T-helper 22 cell (primary cell): ENCODE measurements at places on chromosomes 6 and 20.

DNA sequence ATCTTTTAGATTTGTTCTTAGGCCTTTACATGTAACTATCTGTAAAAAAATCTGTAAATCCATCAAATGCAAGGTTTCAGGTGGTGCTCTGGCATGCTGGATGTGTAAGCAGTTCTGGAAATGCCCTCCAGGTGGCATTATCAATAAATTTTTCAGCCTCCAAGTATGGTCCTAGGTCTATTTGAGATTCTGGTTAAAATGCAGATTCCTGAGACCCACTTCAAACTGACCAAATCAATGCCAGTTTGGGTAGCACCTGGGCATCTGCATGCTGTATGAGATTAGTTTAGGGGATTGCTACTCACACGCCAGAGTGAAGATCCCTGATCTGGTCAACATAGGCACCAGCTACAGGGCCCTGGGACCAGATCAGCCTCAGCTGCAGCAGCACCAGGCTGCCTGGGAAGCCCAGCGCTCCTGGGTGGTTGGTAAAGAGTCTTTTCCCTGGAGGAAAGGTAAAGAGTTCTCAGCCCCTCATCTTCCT, 507.3 kb upstream of the CITED2 start:
- no peak for DNase-seq

DNA sequence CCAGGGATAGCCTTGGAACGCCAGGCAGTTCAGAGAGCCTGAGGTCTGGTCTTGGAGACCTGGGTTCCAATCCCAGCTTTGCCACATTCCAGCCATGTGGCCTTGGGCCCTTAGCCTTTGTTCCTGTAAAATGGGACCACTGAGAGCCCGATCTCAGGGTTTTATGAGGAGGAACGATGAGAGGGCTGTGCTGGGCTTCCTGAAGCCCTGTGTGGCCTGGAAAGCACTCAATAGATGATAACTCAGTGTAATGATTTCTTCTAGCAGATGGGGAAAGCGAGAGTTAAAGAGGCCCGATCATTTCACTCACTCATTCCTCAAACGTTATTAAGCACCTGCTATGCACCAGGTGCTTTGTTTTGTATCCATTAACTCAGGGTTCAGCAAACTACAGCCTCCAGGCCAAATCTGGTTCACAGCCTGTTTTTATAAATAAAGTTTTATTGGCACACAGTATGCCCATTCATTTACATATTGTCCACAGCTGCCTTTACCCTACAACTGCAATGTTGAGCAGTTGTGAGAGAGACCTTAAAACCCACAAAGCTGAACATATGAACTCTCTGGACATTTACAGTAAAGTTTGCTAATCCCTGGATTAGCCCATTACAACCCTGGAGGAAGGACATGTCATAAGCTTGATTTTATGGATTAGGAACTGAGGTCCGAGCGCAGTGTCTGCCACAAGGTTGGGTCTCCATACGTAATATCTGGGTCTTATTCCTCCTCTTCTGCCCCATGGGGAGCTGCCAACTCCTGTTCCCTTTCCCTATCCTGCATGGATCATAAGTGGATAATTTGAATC, 90.4 kb downstream of the CEBPB start:
- DNase-seq = no peak

- no peak for DNase-seq
Observed at GRCh38 chr20:2101057-2101864, at the start of gene STK35. Gene STK35 (plus strand): TSS chr20:2101827. CDS start chr20:2101882, 55 bp downstream.

GRCh38 chr20:33893314-33893713, 82.2 kb downstream of the CHMP4B start:
- DNase-seq = no peak

DNA sequence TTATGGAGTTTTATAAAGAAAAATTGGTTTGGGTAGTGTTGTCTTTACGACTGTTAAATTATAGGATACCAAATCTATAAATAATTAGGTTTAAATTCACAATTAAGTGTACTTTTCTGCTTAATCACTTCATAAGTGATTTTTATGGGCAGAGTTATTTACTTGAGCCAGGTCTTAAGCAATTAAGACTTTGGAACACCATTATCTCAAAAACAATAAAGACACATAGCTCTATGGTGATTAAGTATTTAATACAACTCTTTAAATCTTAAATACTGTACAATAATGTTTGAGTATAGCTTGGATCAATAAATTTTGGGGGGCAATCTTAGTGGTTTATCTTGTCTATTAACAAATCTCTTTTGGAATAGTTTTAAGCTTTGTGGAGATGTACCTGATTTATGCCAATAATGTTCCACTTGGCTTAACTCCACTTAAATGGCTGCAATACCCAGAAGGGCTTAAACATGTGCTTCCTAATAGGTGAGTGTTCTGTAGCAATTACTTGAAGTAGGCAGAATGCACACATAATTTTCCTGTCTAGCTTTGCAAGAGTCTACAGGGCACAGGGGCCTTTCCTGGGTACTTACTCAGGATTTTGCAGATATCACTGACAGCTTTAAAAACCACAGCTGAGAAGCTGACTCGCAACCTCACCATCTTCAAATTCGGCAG, 7.5 kb downstream of the FERMT1 start:
- no peak for DNase-seq

DNA sequence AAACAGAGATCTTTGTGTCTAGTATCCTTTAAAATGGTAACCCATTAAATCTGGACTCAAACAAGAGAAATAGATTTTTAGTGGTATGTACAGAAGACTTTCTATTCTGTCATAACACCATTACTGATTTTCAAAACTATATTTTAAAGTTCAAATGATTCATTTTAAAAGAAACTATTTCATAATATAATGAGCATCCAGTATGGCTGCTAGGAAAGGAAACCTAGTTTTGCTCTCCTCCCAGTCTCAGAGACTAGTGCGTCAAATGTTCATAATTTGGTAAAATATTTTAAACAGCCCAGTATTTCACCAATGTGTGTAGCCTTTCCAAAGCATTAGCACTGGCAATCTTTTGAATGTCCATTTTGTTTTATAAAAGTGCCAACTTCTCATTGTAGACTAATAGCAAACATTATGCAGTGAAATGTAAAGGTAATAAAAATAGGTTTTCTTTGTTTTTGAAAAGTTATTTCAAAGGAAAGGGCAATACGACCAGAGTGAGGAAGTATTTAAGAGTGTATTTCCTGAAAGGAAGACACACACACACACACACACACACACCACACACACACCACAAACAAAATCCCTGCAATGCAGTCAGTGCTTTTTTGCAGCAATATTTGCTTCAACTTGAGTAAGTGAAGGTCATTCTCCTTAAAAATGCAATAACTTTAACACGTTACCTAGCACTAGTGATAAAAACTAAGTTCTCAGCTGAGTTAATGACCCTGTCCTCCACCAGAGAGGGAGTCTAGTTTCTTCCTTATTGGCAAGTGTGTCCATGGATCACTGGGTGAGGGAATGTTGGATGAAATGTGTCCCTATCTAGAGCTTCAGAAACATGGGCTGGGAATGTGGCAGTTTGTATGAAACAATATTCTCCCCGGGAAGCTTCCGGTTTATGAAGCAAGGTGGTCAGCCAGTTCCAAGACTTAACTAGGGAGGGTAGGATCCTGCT, 4.6 kb downstream of the PPP1R3G start:
- no peak for DNase-seq
